ENCODE measurements at places on chromosomes 2 and 18. TPM values are rescaled to one million over a fixed set of nuclear protein-coding genes. Genes with fewer than 3 reads are reported as not detected.

GRCh38 chr2:181995289-181995688, 9.6 kb downstream of the PPP1R1C start:
- ATAC-seq = no peak

DNA sequence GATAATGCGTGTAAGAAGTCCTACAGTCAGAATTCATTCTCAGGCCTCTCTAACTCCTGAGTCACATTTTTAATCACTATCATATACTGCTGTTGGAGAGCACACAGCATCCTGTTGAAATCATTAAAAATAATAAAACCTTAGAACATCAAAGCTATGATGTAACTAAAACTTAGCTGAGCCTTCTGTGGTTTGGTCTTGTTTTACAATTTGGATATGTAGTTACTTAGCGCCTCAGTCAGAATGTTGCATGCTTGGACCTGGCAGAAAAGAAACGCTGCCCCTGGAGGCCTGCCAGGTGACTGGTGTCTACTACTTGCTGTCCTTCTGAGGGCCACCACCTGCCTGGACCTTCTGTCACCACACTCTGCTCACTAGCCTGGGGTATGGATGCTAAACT, 261.1 kb upstream of the RASGRP3 start:
- ATAC-seq = no peak

DNA sequence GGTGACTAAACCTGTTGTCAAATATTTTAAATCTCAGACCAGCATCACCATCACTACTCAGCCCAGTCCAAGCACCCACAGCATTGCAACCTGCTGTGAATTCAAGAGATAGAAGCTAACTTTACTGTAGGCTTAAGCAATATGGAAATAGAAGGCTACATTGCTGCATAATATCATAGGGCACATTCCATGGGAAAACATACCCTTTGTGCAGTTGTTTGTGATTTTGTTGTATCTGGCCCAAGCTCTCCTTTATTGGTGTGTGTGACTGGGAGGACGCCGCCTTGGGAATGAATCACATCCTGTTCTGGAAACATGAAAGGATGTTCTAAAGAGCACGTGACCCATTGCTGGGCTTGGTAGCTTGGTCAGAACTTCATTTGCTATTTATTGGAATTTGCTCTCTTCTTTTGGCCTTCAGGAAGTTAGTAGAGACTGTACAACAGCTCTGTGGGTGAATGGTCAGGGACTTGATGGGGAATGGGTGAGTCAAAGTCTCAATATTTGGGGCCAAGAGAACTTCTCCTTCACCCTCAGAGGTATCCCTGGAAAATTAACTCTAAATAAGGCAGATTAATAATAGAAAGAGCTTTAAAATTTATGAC, 106.8 kb upstream of the SERPINE2 start:
- ATAC-seq = no peak

DNA sequence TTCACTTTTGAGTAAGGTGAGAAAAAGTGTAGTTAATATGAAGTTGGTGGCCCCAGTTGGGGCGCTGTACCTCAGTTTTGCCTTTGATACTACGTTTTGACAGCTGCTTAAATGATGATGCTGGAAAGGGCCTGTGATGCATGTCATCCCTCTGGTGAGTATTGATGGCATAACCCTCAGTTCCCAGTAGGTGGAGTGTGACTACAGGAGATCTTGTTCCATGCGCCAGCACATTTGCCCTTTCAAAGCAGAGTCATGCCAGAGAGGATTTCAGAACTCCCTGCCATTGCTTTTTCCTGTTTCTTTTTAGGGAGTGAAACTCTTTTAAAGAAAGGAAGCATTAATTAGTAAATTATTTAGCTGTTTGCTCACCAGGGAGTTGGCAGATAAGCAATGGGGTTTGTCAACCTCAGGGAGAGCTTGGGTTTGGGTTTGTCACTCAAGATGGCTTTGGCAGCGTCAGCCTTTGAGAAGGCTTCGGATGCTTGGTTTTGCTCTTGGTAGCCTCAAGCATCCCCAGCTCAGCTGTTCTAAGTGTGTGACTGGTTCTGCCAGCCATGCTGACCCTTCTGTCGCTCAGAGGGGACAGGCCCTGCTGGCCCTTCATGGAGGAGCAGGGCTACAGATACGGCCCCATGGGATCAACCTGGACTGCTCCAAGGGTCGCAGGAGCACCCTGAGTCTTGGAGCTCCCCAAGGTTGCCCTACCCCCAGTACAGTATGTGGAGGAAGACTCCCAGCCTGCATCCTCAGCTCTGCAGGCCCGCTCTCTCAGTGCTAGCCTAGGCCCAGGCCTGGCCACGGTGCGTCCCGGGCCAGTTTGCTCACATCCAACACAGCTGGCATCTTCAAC, 29.1 kb downstream of the ARMC9 start:
- ATAC-seq = peak; percentile 90

DNA sequence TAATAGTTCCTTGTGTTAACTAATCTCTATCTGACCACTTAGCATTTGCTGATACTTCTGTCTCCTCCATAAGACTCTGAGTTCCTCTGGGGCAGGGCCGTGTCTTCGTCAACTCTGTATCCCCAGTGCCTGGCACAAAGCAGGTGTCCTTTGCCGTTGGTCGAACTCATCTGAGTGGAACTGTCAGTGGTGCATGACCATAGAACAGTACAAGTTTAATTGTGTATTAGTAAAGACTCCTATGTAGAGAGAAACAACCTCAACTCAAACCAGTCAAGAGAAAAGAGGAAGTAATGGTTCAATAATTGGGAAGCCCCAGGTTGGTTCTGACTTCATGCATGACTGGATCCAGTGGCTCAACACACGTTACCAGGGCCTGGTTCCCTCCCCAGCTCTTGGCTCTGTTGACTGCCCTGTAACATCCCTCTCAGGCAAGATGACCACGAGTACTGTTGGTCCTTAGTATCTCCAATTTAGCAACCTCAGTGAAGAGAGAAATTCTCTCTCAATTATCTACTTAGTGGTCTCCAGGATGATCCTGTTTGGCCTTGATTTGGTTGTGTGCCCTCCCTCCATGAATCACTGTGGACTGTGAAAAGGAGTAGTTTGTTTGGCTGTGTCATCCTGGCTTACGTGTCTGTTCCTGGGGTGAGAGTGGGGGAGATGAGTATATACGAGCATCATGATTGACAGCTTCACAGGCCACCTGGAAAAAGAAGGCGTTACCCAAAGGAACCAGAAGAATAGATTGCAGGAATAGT, 58.5 kb upstream of the MSH6 start:
- ATAC-seq = peak; percentile 35

GRCh38 chr2:58073751-58074150, 27.1 kb downstream of the VRK2 start:
- no peak for ATAC-seq

Gene CREG2
- total RNA-seq = not detected

Gene CERKL
- not detected for total RNA-seq

Gene PKP4
- total RNA-seq = 24.0 TPM

Gene TMBIM1
- 62.0 TPM for total RNA-seq
